ENCODE measurements at places on chromosomes 1 and 21. TPM values are rescaled to one million over a fixed set of nuclear protein-coding genes. Genes with fewer than 3 reads are reported as not detected.

SPRR2B gene
- not detected for total RNA-seq

GRCh38 chr1:171179318-171180227 is 5.5 kb upstream of the FMO2 start:
- DNase-seq = no peak
- no peak overlapping the region for H3K4me3 ChIP-seq
- no peak overlapping the region for H3K27ac ChIP-seq
- no peaks in the 10 kb centered on the region for H3K36me3 ChIP-seq

- peaks cover 7% of the 10 kb centered on the region for H3K4me1 ChIP-seq
- no peak for DNase-seq
- no peak overlapping the region for H3K4me3 ChIP-seq
- H3K36me3 ChIP-seq = no peaks in the 10 kb centered on the region
- no peaks in the 10 kb centered on the region for H3K27me3 ChIP-seq
These were observed 1.7 kb upstream of the MECR start for GRCh38 chr1:29232387-29232786.

DNA sequence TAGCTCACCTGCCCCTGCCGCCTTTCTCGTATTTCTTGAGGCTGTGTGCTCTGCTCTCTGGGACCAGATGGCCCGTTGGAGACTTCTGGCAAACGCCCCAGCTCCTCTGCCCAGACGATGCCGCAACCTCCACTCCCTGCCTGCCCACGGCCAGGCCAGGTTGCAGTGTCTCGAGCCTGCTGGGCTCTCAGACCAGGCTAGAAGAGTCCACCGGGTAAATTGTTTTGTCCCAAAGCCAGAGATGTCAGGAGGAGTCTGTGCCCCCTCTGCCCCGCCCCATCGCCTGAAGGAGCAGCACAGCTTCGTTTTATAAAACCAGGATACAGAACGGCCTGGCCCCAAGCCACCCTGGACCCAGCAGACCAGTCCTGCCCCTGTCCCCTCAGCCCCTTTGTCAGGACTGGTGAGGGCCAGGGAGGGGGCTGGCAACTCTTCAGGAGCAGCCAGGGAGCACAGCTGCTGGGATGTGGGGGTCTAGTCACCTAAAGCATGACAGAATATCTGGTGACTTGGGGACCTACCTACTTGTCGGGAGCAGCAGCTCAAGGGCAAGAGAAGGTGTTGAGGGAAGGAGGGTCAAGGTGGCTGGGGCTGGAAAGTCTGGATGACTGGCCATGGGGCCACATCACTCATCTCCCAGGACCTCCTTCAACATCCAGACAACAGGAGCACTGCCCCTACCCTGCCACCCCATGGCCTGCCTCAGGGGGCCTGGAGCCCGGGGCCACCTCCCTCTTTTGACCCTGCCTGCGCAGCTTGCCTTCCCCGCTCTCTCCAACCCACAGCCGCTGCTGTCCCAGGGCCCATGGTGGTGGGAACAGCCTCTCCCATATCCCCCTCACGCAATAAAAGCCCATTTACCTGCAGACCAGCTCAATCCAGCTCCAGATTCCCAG is 33.9 kb upstream of the LBR start:
- H3K36me3 ChIP-seq = no peaks in the 10 kb centered on the region
- no peak overlapping the region for H3K4me3 ChIP-seq
- H3K4me1 ChIP-seq = peaks cover 20% of the 10 kb centered on the region
- DNase-seq = peak; percentile 44
- no peaks in the 10 kb centered on the region for H3K27me3 ChIP-seq

DNA sequence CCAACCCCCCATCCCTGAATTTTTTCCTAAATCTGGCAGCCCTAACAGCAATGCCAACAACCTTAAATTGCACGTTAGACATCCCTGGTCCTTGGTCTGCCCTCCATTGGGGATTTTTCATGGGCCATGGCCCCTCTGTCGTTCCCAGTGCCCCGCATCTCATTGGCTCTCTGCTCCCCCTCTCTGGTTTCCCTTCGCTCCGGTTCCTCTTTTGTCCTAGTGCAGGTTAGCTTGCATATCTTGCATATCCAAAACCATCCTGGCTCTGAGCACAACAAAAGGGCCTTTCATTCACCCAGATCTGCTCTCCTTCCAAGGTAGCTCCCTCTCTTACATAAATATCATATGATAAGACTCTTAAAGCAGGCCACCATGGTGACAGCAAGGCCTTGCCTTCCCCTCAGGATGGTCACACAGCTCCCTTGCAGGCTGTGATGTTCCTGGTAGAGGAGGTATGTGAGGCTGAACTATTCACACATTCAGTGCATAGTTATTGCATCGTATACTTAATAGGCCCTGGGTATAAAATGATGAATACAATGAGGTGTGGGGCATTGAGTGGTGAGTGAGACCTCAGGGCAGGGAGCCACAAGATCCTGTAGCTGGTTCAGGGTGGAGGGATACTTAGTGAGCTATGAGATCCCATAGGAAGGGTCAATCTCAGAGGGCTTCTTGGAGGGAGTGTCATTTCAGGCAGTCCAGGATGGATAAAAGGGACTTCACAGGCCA is 45.2 kb downstream of the TENT5C start:
- no peaks in the 10 kb centered on the region for H3K4me1 ChIP-seq
- no peaks in the 10 kb centered on the region for H3K36me3 ChIP-seq
- DNase-seq = no peak
- no peak overlapping the region for H3K4me3 ChIP-seq
- no peaks in the 10 kb centered on the region for H3K27me3 ChIP-seq
